ENCODE measurements at places on chromosomes 5 and 9.

GRCh38 chr9:82116556-82116955 is 128.0 kb downstream of the SPATA31D1 start:
- no peak for DNase-seq

DNA sequence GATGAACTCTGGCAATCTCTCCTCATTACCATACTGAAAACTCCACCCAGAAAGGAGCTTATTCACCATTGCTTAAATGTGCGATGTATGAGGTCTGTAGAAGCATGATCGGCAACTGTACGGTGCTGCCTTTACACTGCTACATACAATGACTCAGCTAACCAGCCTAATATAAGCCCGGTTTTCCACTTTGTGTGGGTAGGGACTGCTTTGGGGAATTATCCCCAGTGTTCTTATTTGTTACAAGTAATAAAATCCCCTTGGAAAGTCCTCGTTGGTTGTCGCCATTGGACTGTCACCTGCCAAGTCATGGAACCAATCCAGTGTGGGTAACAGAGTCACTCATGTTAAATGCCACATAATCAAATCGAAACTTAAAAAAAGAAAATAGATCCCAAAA is 23.5 kb upstream of the TENT2 start:
- DNase-seq = no peak

- no peak for DNase-seq
These were observed 442.4 kb downstream of the ENC1 start for GRCh38 chr5:74198156-74198555.

GRCh38 chr5:150014456-150014855 is 13.9 kb downstream of the HMGXB3 start:
- DNase-seq = no peak

- no peak for DNase-seq
These were observed 796 bp upstream of the TPRN start for GRCh38 chr9:137201205-137201868.

DNA sequence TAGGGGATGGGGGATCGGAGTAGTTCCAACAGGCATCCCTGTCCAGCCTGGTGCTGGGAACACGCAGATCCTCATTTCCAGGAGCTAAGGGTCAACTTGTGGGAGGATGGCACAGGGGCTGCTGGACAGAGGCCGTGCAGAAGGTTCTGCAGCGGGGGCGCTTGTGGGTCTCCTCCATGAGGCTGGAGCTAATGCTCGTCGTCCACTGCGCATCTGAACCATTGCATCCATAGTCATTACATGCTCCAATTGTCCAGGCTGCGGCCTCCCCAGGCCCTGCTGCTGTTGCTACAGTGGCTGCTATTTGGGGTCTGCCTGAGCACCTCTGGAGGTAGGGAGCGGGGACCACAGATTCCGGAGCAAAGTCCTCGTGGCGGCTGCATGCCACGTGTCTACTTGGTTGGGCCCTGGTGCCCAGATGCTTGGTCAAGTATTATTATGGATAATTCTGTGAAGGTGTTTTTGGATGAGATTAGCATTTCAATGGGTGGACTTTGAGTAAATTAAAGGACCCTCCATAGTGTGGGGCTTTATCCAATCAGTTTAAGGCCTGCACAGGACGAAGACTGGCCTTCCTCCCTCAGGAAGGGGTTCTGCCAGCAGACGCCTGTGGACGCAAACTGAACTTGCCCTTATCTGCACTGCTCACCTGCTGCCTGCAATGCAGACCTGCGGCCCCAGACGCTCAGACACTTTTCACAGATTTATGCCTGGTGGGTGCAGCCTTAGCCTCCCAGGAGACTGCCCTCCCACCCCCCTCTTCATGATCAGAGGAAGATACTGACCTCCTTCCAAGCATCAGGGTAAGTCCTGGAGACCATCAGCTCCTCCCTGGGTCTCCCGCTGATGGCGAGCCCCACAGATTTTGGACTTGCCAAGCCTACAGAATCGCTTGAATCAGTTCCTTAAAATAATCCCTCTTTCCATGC is 127.5 kb upstream of the IRX4 start:
- DNase-seq = no peak
